ENCODE measurements at places on chromosomes 7 and 10.

DNA sequence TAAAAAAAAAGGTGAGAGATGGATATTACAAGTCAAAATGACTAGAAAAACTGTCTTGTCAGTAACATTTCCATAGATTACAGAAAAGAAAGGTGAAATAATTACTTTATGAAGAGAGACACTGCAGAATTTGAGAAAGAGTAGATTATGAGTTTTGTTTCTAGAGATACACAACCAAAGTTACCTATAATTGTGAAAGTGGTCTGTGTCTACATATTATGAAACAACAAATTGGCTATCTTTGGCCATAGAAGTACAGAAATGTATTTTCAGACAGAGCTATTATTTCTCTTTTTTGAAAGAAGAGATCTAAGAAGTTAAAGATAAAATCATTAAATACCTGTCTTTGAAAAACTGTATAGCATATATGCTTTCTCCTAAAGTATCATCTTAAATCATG lies 30.1 kb downstream of the KCND2 start:
- DNase-seq, result no peak

GRCh38 chr7:37310327-37311080 lies 138.2 kb downstream of the ELMO1 start:
- DNase-seq, result peak; percentile 75

GRCh38 chr7:92725161-92725925 lies 111.0 kb downstream of the CDK6 start:
- no peak for DNase-seq

DNA sequence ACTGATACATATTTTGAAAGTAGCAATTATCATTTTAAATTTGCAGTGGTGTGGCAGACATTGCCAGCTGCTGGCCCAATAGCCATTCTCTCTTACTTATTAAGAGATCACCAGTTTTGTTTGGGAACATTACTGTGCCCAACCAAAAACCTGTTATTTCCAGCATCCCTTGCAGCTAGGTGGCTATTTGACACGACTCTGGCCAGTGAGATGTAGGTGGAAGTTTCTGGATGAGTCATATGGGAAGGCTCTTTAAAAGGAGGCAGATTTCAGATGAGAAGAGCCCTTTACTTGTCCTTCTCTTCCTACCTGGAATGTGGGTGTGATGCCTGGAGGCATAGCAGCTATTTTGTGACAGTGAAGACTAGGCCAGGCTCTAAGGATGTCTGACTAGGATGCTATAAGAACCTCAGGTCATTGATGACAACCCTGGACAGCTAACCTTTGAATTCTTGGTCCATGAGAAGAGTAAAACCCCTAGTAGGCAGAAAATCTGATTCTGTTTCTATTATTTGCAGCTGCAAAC lies 77.9 kb downstream of the CARD11 start:
- no peak for DNase-seq

GRCh38 chr7:80440883-80441282 lies 71.0 kb downstream of the GNAT3 start:
- DNase-seq, result no peak
